ENCODE measurements at places on chromosomes 5 and 9.

- DNase-seq = no peak
These were observed 8.4 kb upstream of the CFAP157 start for GRCh38 chr9:127698386-127698785.

DNA sequence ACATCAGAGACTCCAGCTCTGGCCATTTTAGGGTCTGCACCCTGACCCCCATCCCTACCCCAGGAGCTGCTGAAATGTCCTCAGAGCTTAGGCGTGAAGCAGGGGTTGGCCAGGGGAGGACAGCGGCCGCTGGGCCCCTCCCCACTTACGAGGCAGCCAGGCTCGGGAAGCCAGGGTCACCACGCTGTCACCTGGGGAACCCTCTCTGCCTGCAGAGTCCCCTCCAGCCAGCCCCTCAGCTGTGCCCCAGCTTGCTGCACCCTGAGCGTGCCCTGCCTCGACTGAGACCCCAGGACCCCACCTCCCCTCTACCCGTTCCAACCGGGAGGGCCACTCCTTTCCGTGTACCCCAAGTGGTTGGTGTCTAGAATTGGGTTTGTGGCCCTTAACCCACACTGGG lies 2.7 kb downstream of the LCN10 start:
- no peak for DNase-seq

DNA sequence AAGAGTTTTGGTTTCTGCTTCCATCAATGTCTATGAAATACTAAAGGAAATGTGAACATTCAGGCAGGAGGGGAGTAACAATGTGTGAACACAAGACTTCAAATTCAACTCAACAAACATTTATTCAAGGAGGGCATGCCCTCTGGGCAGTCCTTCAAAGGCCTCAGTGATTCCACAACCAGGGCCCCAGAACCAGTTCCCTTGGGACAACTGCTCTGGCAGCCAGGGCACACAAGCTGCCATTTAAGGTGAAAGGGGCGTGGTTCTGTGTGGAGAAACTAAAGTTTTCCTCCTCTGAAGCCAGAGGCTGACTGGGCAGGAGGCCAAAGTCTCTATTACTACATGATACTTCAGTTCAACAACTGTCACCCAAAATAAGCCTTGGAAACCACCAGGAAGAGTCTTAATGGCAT lies 3.2 kb downstream of the RBM18 start:
- no peak for DNase-seq

GRCh38 chr9:99778836-99779235 lies 42.8 kb upstream of the NR4A3 start:
- no peak for DNase-seq

DNA sequence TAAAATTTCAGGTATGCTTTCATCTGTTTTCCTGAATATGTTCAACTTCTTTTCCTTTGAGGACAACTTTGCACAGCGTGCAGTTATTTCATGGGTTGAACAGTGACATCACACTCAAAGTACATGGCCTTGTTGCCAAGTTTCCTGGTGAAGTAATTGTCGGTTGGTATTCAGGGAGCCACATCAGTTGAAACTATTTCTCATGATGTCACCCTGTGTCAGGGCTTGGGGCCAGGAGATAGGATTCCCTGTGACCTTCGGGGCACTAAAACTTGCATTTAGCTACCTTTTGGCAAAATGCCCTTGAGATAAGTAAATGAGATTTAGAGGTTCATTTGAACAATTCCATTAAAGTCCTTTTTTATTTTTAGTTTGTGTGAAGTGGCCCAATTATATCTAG lies 383.9 kb downstream of the SH3GL2 start:
- DNase-seq = no peak

- no peak for DNase-seq
These were observed 180.1 kb upstream of the MVB12B start for GRCh38 chr9:126146254-126147145.

- no peak for DNase-seq
These were observed 19.2 kb downstream of the RNF180 start for GRCh38 chr5:64184832-64185231.

GRCh38 chr9:83030391-83031107 lies 32.4 kb downstream of the RASEF start:
- DNase-seq = no peak

Data from activated naive CD4-positive, alpha-beta T cell treated with anti-CD3 and anti-CD28 coated beads, Interleukin-2, amount 50 U/mL, for 72 hours (primary cell).